ENCODE measurements at places on chromosomes 12 and 14.

- DNase-seq: no peak
Measured at GRCh38 chr12:111368291-111368787, 556 bp downstream of the PHETA1 start.

GRCh38 chr14:22993517-22993916 lies 11.2 kb upstream of the AJUBA start:
- no peak for DNase-seq

DNA sequence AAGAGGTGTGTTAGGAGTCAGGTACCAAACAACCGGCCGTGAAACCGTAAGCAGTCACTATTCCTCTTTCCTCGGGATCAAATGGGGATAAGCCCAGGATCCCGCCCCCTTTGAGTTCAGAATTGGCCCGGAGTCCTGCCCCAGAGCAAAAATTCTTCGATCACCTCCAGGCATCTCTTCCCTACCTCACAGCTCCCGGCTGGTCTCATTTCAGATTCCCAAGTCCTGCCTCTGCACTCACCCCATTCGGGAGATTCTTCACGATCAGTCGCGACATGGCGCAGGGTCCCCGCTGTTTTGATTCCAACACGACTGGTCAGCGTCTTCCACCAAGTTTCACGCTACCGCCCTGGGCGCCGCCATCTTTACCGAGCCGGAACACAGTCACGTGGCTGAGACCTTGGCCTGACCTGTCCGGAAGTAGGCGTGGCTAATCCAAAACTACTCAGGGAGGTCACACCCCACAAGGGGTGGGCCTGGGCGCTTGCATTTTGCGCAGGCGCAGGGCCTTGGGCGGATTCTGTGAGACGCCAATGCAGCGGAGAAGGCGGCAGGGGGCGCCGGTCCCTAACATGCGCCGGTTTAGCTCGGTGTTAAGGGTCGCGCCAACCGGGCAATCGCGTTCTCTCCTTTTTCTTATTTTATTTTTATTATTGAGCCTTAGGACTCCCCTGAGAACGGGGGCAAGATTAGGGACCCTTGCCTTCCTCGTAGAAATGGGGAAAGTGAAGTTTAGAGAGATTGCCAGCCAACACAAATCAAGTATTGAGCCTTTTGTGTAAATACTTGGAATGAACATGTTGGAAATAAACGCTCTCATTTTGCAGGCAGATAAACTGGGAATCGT lies at the start of gene RBM19:
Gene RBM19 (minus strand): TSS at position 375 of the 847 bp plus-strand sequence. CDS start 98 bp downstream, at position 277.
- peak; percentile 91 for DNase-seq

- no peak for DNase-seq
Measured at GRCh38 chr14:72942934-72943333, 16.7 kb downstream of the DCAF4 start.

All from mesothelial cell of epicardium (in vitro differentiated cells).